ENCODE measurements at places on chromosomes 12 and 14.

- DNase-seq, result no peak
Observed at GRCh38 chr12:110825530-110825929, 21.3 kb upstream of the CCDC63 start.

DNA sequence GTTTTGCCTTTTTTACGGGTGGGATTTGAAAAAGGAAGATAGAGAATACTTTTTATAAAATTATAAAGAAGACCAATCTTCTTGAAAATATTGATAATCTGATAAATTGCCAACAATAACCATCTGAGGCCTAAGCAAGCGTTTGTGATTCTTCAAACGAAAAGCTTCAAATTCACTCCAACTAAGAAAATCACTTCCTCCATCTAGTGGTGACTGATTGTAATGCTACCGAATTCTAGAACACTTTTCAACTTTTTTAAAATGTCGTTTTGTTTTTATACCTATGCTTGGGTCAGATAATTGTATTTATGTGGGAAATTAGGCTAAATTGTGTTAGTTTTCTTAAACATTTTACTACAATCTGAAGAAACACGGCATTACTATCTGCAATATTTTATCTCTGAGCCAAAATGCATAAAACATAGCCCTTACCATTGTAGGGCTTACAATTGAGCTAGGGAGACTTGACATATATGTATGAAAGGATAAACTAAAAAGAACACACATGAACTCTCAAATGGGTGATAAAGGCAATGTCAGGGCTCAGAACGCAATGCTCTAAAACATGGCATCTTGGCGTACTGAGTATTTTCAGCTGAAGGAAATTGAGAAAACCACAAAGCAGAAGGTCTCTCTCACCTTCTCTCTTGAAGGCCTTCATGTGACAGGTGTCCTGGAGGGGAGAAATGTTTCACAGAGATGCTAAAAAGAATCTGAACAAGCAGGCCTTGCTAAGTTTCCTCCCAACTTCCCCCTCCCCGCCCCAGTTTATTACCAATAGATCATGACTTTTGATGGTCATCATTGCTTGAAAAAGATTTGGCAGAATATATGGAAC, 36.8 kb upstream of the G2E3 start:
- DNase-seq, result peak; percentile 55

GRCh38 chr12:28051516-28052354, 79.2 kb upstream of the PTHLH start:
- no peak for DNase-seq

DNA sequence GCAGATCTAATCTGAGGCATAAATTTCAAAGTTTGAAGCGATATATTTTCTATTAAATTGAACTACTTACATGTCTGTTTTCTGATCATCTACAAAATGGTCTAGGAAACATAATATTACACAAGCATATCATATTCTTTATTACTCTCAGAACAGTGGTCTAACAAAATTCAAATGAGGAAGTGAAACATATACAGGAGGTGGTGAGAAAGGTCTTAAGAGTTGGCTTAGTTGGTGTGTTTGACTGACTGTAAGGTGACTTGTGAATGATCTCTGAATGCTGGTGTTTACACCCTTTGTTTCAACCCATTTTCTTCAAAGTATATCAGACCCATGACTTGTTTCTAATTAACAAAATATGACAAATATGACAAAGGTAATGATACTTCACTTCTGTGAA, 1156.8 kb downstream of the SLC16A7 start:
- no peak for DNase-seq

DNA sequence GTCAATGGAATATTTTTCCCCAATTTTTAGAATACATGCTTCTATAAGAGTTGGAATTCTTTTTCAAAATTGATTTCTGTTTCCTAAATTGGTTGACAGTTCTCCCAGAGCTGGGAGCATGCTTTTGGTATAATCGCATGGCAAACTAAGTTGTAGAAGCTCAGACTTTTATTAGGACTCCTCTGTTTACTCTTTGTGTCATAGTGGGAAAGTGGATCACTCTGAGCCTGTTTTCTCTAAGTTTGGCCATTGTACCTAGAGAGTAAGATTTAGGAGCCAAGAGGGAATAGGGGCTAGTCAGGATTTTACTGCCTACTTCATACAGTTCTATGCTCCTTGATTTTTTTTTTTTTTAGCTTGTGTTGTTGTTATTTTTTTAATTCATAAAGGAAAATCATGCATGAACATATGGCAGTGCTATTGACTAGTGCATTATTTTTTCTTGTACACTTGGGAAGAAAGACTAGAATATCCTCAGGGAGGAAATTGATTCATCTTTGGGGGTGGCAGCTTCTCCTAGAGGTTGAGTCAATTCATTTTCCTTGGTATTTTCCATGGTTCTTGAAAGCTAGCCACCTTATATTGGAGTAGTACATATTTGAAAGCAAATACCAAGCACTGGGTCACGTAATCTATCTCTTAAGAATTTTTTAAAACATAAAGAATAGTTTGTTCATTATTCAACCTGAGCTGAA, 77.7 kb upstream of the TRAF3 start:
- DNase-seq, result no peak

GRCh38 chr14:30002859-30003258, 75.2 kb upstream of the PRKD1 start:
- DNase-seq, result no peak

- DNase-seq, result no peak
Observed at GRCh38 chr12:90250042-90250441, 541.4 kb upstream of the ATP2B1 start.

- no peak for DNase-seq
Observed at GRCh38 chr14:68825729-68826128, 32.9 kb upstream of the ZFP36L1 start.

DNA sequence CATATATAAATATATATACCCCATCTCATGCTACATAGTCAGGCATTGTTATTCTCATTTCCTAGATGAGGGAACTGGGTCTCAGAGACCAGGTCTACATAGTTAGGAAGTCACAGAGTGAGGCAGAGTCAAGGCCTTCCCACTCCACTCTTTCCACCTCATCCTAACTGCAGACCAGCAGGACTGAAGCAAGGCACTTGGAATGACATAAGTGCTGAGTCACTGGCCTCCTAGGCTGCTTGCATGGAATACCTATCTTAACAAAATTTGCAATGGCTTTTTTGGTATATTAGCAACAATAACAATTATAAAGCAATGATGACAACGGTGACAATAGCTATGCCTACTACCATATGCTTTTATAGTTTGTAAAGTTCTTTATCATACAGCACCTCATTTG, 5.4 kb upstream of the ANO4 start:
- DNase-seq, result no peak
